T-helper 22 cell (primary cell): ENCODE measurements at places on chromosomes 7 and 10.

GRCh38 chr10:47016564-47016963 lies 105.3 kb downstream of the PTPN20 start:
- no peak for DNase-seq

GRCh38 chr10:119659951-119660350 lies 8.8 kb downstream of the BAG3 start:
- DNase-seq: no peak

DNA sequence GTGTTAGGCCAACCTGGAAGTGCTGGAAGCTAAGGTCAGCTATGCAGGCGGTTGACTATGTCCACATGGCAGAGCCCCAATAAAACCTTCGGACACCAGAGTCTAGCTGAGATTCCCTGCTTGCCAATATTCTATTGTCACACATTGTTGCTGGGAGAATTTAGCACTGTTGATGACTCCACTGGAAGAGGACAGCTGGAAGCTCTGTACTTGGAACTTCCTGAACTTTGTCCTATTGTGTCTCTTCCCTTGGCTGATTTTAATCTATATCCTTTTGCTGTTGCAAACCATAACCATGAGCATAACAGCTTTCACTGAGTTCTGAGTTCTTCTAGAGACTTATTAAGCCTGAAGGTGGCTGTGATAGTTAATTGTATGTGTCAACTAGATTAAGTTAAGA lies 12.0 kb downstream of the XRCC2 start:
- DNase-seq: no peak

DNA sequence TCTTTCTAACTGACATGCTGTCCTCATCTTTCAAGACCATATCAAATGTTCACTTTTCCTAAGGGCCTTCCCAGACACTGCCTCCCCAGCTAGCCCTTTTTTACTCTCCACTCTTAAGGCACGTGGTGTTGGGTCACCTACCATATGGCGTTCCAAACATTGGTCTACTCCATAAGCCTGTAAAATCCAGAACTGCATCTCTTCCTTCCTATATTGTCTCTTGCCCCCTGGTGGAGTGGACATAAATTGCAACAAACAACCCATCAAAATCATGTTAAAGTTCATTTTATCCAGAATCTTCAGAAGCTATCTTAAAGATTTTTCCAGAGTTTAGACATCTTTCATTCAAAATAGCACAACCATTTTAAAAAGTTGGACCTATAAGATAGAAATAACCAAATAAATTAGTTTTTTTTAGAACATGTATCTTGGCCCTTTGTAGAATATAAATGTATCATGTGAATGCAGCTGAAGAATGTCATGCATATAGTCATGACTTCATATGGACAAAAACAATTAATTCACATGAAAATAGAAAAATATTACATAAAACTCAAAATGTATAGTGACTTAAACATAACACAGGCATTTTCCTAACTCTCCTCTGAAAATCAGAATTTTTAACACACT lies 180.6 kb upstream of the CHRM2 start:
- no peak for DNase-seq

DNA sequence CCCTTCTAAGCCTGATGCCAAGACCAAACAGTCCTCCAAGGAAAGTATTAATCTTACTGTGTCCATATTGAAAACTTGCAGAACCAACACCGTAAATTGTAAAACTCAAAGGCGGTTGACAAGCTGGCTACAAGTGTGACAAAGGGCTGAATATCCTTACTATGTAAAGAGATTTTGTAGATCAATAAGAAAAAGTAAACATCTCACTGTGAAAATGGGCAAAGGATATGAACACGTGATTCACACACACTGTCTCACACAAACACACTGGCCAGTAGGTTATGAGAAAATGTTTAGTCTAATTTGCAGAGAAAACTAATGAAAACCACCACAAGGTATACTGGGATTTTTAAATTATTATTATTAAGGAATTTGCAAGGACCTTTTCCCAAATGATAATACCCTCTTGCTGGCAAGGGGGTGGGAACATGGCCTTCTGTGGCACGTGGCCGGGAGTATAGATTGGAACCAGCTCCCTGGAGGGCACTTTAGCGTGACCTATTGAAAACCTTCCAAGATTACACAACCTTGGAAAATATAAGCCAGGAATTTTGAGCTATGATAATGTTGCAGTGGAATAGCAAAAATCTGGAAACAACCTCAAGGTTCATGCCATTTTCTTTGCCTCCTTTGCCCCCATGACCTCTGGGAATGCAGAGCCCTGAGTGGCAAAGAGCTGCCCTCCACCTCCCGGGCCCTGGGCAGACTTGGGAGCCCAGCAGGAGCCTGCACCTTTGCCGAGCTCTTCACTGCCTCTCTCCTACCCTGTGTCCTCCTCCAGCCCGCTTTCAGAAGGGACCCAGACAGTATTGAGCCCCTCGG lies 26.2 kb upstream of the SLC29A3 start:
- DNase-seq: no peak

- no peak for DNase-seq
Observed at GRCh38 chr10:105800641-105801040, 1159.6 kb downstream of the SORCS3 start.

- no peak for DNase-seq
Observed at GRCh38 chr10:79947787-79948424, 999 bp downstream of the SFTPD start.

DNA sequence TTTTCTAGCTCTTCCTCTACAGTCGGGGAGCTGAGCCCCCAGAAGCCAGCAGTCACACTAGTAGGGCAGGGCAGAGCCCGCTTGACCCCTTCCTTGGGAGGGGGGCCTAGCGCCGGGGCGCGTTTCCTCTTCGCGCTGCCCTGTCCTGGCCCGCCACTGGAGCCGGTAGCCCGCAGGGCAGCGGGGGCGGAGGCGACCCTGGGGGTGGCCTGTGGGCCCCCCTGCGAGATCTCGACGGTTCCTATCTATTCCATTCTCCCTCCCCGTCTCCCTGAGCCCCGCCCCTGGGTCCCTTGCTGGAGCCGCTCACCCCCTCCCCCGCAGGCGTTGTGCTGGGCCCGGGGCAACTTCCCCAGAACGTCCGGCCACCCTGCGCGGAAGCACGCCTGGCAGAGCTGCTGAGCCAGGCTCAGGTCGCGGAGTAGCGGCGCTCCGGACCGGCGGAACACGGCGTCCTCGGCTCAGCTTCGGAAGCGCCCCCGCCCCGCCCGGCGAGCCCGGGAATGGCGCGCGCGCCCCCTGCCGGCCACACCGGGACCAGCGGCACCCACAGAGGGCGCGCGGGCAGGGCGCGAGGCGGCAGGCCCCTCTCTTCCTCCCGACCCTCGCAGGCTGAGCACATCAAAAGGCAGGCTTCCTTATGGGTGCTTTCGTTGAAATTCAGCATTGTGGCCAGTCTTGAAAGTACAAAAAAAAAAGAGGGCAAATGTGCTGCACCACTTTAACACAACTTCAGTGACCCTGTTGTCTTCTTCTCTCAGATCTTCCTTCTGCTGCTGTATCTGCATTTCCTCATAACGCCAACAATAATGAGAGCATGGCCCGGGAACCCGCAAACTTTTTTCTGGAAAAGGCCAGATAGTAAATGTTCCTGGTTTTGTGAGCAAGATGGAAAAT lies 327.6 kb downstream of the TNS3 start:
- DNase-seq: no peak
